Esophagus mucosa (tissue), 1 donor: ENCODE measurements at places on chromosomes 7 and 10. TPM values are rescaled to one million over a fixed set of nuclear protein-coding genes. Genes with fewer than 3 reads are reported as not detected.

DNA sequence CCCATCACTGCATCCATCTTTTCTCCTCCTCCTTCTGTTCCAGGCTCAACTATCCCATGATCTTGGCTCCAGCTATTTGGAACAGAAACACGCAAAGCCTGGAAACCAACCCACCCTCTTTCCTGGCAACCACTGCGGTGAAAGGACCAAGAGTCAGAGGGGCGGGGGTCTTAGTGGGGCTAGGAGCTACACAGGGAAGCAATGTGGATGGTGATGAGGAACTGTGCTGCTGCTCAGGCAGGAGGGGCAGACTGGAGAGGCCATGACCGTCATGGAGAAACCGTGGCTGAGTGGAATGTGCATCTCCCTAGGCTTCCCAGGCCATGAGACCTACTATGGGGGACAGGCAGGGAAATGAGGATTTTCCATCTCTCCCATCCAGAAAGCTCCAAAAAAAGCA is 25.6 kb downstream of the PLAC9 start:
- no peak for ATAC-seq

- ATAC-seq, result no peak
Observed at GRCh38 chr10:31769564-31769963, 159.1 kb downstream of the ARHGAP12 start.

DNA sequence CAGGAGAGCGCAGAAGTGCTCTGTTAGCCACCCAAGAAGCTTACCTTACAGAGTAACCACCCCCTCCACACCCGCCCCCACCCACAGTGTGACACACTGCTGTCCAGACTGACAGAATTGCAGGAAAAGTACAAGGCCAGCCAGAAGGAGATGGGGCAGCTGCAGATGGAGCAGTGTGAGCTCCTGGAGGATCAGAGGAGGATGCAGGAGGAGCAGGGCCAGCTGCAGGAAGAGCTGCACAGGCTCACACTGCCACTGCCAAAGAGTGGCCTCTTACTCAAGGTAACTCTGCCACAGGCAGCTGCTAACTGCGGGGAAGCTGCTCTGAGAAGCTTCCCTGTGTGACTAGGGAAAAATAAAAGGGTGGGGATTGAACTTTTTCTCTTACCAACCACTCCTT is 17.6 kb downstream of the CCDC136 start:
- no peak for ATAC-seq

- ATAC-seq, result no peak
Observed at GRCh38 chr10:52636874-52637273, 135.7 kb downstream of the MBL2 start.

GRCh38 chr7:33118383-33118782 is 9.2 kb upstream of the RP9 start:
- no peak for ATAC-seq

DNA sequence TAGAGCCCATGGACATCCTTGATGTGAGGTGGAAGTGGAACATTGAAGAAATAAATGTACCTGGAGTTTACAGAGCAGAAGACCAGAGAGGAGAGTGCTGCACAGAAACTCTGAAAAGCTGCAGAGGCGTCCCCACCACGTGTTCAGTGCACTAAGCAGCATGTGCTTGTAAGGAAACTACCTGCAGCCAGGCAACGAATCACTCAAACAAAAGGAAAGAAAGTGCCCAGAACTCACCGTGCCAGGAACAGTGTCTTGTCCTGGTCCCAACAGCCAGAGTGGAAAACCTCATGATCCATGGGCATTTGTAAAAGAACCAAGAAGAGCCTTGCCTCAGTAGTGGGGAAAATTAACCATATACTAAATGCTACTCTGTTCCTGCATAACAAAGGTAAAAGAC is 32.3 kb downstream of the SUV39H2 start:
- ATAC-seq, result no peak

GRCh38 chr7:24123076-24123475 is 160.9 kb upstream of the NPY start:
- no peak for ATAC-seq

DNA sequence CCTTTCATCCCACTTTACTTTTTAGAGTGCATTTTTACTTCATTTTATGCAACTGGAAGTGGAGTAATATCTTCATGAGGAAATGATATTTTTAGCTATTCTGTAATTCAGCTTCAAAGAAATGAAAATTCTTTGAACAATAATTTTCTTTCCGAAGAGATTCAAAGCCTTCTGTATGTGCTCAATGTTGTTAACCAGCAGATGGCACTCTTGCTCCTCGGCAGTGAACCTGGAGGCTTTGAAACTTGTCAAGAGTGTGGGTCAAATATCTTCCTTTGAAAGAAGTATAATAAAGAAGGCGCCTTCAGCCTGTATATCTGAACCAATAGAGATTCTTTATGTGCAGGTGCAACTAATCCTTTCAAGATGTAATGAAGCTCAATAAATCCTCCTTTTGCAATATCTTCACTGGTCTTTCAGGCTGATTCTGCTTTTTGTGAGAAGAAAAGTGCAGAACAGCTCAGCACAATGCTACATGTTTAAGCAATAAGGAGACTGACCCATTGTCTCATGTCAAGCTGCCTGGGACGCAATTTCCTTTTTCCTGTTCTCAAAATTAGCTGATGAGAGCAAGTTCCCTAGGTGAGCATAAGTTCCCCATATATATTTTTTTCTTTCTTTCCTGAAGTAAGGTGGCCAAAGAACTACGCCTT is 258.4 kb downstream of the SEMA3A start:
- ATAC-seq, result peak; percentile 58

GRCh38 chr7:158567153-158567603 is 20.4 kb downstream of the PTPRN2 start:
- ATAC-seq, result no peak

DNA sequence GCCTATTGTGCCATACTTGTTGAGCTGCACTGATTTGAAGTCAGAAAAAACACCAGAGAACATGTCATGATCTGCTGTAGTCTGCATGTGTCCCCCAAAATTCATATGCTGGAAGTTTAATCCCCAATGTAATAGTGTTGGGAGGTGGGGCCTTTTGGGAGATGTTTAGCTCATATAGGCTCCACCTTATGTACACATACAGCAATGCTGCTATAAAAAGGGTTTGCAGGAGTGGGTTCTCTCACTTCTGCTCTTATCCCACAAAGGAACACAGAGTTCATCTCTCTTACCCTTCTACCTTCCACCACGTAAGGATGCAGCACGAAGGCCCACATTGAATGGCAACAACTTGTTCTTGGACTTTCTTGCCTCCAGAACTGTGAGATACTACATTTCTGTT is 23.0 kb downstream of the GPR22 start:
- ATAC-seq, result no peak

DNA sequence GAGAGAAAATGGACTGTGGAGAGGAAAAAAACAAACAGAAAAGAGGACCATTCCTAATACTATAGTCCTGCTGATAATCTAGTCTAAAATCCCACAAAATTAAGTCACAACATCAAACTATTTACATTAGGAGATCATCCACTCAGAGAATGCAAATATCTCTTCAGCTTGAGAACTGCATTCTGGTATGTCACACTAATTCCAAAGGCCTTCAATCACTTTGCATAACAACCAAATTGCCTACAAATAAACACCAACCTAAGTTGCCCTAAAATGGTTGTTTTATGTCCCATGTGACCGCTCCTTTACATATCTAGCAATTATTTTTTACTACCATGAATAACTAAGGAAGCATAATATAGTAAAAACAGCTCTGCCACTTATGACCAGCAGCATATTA is 264.3 kb downstream of the CACNA2D1 start:
- ATAC-seq, result no peak

GRCh38 chr10:80976658-80977057 is 439.0 kb downstream of the SH2D4B start:
- ATAC-seq, result no peak

DNA sequence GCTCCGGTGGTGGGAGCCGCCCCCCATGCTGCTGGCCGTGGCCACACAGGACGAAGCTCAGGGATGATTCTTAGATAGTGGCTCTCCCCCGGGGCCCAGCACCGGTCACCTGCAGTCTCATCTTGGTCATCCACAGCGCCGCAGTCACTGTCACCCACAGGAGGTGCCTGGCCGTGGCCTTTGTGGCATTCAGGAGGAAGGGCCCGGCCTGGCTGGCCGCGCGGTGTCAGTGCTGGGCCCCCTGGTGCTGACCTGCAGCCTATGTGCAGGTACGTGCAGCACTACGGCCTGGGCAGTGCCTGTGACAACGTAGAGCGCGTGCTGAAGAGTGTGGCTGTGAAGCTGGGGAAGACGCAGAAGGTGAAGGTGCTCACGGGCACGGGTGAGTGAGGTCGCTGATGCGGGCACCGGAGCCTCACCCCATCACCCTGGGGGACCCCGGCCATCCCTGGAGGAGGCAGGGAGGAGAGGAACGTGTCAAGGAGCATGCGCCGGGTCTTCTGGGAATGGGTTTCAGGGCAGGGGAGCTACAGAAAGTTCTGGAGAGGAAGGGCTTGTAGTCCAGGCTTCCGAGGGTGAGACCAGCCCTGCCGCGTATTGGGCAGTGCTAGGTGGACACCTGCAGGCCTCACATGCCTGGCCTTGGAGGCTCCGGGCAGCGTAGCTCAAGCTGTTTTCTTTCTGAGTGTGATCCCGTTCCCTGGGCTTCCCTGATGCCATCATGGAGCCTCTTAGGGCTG is 5.0 kb downstream of the SPRN start:
- ATAC-seq, result no peak

DNA sequence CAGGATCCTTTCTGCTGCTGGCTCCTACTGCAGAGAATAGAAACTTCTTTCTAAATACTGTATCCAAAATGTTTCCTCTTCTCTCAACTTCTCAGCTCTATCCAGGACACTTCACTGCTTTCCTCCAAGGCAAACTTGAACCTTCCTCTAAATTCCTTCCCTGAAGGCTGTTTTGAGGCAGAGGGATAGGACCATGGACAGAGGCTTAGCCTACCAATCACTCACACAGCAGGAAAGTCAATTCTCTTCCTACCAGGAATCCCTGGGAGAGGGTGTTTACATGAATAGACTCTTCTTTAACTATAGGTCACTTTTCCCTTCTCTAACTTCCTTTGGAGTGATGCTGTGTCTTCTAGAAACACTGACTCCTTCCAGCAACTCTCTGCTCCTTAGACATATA is 115.6 kb upstream of the MKLN1 start:
- no peak for ATAC-seq

DNA sequence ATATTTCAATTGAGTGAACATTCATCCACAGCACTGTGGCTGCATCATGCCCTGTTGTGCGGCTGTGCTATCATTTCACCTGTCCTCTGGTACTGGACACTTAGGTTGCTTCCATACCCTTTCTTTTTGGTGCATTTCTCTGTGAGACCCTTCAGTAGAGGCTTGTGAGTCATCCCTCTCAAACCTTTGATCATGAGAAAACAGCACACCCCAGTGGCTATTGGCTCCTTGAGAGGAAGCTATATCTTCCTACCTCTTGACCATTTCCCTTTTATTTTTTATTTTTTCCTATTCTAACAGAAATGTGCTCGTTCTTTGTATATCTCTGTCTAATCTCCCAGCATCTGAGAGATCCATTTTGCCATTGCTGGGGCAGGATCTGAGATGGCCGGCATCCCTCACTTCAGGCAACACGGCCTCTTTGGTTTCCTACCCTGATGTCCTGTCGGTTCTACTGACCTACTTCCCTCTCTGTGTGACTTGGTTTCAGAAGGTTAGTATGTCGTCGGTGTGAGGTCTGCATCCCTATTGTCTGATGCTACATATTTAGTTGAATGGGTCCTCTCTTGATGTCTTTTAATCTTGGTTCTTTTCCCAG is 23.8 kb upstream of the PIK3AP1 start:
- no peak for ATAC-seq

- ATAC-seq, result no peak
Observed at GRCh38 chr10:59319854-59320253, 42.5 kb downstream of the FAM13C start.

- ATAC-seq, result no peak
Observed at GRCh38 chr7:4220011-4220410, 462.1 kb upstream of the FOXK1 start.

DNA sequence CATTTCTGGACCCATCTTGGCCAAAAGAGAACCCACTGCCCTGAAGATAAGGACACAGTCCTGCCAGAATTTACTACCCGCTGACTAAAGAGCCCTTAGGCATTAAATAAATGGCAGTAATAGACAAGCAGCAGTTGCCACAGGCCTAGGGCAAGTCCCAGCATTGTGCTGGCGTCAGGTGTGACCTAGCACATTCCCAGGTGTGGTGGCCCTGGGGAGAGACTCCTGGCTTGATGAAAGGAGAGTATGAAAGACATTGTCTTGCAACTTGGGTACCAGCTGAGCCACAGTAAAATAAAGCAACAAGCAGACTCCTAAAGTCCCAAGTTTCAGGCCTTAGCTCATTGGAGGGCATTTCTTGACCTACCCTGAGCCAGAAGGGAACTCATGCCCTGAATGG is 715.7 kb upstream of the SORCS1 start:
- ATAC-seq, result no peak

DNA sequence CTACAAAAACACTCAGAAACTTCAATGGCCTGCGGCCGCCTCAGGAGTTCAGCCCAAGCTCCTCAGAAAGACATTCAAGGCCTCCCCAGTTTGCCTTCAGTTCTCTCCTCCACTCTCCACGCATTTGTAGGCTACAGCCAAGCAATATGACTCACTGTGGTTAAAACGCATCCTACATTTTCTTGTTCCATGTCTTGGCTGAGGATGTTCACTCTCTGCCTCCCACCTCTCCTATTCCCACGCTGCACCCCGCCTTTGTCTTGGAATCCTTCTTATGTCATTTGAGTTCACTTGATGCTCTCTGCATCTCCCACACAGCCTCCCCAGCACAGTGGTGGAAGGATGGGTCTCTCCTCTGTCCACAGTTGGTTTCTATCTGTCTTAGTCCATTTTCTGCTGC is 184.8 kb downstream of the NPSR1 start:
- no peak for ATAC-seq

DNA sequence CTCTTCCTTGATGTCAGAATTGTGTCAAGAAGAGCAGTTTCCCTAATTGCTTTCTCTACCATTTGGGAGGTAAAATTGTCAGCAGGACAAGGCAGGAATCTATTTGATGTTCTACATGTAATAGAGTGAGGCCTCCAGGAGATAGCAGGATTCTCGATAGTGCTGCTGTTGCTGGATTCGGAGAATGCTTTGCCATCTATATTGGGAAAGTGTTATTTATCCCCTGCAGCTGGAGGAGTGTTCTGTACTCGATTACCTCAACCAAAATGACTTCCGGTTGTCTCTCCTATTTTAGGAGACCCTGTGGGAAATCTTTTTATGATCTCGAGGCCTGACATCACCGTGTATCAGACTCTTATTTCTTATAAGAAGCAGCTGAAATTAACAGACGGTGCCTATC is 217.1 kb downstream of the TMEM178B start:
- no peak for ATAC-seq

DNA sequence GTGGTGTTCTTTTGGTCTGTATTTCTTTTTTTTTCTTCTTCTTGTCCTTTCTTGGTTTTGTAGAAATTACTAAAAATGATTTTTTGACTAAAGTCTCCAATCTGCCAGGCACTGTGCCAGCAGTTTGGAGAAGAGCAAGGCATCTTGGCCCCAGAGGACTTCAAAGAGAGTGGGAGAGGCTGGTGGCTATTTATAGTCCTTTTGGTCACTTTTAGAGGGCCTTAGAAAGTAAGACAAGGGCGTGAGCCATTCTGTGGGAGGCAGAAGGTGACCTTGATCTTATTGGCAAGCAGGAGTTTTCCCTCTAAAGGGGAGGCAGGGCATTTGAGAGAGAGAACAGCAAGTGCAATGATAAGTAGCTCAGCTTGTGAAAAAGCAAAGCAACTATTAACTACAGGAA is 211.9 kb downstream of the GALNT17 start:
- no peak for ATAC-seq

Gene HOXA10
- total RNA-seq, result 1.1 TPM

Gene SFTPA1
- 0.32 TPM for total RNA-seq

Gene TBX20
- total RNA-seq, result not detected

Gene CXCL12
- 14.0 TPM for total RNA-seq

Gene ACADSB
- total RNA-seq, result 21.1 TPM

Gene FAM25G
- 3.4 TPM for total RNA-seq
